Lower leg skin (tissue), 4 donors: ENCODE measurements at places on chromosomes 12 and 14.
A peak's percentile ranks its signal among the peaks of the same experiment; 100 is the strongest.

GRCh38 chr14:36513451-36514277, 6.4 kb downstream of the NKX2-1 start:
- no peak for DNase-seq

DNA sequence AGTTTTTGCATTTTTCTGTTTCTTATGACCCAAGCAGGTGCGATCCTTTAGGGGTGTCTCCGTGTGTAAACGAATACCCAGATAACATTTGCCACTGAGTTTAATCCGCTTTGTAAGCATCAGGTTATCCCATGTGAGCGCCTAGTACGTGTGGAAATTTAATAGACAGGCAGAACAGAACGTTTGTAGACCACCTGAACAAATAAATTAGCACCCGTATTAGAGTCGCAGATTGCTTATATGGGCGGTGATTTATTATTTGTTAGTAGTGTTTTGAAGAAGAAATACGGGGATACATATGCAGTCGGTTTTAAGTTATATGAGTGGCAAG, 325 bp downstream of the C12orf60 start:
- no peak for DNase-seq

GRCh38 chr12:88955531-88955930, 375.3 kb upstream of the KITLG start:
- DNase-seq = no peak

DNA sequence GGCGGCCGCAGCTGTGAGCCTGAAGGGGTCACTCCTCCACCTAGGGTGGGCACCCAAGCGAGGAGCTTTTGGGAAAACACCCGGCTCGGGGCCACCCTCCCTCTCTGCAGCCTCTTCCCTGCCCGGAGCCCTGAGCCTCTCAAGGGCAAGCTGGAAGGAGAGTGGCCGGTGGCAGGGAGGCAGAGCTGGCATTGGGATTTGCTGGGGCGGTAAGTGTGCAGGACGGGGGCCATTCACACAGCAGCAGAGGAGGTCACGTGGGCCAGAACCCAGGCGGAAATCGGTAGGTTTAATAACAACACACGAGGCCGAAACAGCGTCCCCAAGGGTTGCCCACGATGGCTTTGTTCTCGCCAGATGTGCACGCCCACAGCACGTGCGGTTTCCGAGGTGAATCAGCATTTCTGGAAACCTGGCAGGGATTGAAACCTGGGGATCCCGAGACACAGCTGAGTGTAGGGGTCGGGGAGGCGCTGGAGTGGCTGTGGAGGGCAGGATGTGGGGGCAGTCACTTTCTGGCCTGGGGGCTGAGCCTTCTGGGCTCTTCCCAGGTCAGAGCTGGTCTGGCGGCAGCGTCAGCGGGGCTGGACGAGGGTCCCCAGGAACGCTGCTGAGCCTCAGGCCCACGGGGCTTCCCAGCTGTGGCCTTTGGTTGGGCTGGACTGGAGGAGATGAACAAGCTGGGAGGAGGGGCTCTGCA, 23.5 kb downstream of the NOC4L start:
- DNase-seq = no peak

DNA sequence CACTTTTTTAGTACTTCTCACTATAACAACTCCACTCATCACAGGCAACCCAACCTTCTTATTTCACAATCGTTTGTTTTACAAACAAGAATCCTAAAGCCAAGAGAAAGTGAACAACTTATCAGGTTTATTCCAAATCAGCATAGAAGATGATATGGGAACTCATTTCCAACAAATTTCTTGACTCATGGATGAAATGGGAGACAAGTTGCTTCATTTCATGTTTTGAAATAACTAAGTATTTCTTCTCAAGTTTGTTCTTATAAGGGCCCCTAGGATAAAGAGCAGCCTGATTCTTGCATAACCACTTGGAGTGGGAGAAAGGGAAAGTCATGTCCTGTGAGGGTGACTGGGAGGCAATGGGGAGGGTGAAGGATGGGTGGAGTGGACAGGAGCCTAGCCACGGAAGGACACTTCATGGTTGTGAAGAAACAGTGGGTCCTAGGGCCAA, 168.3 kb downstream of the DUSP6 start:
- peak; percentile 80 for DNase-seq

- DNase-seq = peak; percentile 15
Observed at GRCh38 chr12:55072083-55072482, 52.3 kb downstream of the NEUROD4 start.
